ENCODE measurements at places on chromosomes 1 and 21. TPM values are rescaled to one million over a fixed set of nuclear protein-coding genes. Genes with fewer than 3 reads are reported as not detected.

GRCh38 chr1:29365906-29366670 lies 129.8 kb downstream of the PTPRU start:
- no peak for DNase-seq

- no peak for DNase-seq
Observed at GRCh38 chr1:21662426-21663247, 6.5 kb downstream of the RAP1GAP start.

- DNase-seq = no peak
Observed at GRCh38 chr21:36917471-36918158, 48.9 kb downstream of the HLCS start.

DNA sequence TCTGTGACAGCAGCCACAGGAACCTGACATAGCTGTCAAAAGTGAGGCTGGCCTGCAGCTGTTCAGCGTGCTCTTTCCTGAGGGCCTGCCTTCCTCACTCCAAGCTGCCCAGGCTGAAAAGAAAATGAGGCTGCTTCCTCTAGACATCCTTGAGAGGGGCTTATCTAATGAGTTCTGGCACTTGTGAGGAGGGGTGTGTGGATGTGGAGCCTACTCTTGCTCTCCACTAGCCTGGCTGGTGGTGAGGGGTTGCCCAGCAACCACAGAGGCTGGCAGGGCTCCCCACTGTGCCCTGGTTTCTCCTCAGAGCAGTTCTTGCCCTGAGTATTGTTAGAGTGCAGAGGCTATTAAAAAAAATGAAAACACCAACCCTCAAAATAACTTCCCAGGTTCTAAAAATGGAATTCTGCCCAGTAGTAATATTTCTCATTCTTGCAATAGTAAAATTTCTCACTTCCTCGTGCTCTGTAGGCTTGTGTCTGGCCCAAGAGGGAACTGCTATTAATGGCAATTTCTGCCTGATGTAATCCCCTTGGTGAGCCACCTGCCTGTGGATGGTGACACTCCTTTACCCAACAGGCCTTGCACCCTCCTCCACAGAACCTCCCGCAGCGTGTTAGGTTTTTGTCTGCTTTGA lies 52.6 kb upstream of the EPS8L3 start:
- DNase-seq = no peak

DNA sequence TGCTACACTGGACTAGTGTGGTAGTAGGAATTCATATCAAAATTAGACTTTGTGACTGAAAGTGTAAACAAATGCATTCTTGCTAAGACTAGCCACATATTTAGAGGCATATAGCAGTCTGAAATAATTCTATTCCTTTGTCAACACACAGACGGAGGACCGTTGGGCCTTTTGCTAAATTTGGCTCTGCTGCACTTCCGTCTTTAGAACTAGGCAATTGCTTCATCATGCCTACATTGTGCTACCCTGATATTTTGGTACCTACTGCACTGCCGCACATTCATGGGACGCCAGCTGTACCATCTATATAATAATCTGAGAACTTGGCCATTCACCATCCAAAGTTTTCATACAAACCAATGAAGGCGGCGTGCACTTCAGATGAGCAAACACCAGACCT lies 346.8 kb downstream of the KIF26B start:
- no peak for DNase-seq

DNA sequence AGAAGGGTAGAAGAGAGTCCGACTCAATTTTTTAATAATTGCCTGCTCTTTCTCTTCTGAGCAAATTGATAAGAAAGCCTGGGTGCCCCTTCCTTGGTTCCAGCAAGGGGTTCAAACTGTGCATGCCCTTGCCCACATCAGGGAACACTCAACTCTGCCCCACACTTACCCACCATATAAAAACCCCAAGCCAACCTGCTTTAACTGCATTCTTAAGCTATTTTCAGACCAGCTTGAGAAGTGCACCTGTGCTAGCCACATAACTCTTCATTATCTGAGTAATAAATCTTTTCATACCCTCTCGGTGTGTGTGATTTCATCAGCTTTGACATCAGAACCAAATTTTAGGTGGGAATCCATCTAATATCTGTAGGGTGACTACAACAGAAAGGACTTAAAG lies 509.6 kb downstream of the MRPL39 start:
- no peak for DNase-seq

DNA sequence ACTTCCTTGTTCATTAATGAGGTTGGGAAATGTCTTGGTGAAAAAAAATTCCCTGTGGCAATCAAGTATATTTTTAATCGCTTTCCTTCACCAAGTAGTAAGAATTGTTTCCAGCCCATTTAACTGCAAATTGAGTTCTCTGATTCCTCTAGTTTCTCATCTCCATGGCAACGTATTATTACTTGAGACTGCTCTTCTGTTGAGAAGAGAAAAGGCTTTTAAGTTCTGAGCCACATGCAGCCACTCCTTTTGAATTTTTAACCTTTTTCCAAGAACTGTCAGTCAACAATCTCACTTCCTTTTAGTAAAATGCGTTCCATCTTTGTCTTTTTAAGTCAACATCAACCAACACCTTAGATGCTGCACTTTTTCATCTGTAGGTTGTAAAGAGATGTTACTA lies 75.7 kb upstream of the KIAA1614 start:
- no peak for DNase-seq

GRCh38 chr1:52601519-52601918 lies 652 bp upstream of the GPX7 start:
- no peak for DNase-seq

DNA sequence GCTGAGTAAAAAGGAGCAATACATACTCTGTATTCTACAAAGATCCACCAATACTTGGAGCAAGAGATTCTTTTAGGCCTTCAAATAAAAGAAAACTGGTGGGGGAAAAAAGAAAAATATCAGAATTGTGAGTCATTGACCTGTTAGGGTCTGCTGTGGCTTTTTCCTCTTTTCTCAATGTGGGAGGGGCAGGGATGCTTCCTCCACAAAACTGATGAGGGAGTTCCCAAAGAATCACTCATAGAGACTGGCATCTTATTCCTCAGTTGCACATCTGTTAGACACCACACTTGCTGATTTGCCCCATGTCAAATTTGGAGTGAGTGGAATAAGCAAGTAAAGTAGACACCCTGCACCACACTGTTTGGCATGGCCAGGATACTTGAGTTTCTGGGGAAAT lies 16.6 kb downstream of the C1orf141 start:
- DNase-seq = no peak

- no peak for DNase-seq
Observed at GRCh38 chr1:51305371-51305823, 25.0 kb downstream of the TTC39A start.

DNA sequence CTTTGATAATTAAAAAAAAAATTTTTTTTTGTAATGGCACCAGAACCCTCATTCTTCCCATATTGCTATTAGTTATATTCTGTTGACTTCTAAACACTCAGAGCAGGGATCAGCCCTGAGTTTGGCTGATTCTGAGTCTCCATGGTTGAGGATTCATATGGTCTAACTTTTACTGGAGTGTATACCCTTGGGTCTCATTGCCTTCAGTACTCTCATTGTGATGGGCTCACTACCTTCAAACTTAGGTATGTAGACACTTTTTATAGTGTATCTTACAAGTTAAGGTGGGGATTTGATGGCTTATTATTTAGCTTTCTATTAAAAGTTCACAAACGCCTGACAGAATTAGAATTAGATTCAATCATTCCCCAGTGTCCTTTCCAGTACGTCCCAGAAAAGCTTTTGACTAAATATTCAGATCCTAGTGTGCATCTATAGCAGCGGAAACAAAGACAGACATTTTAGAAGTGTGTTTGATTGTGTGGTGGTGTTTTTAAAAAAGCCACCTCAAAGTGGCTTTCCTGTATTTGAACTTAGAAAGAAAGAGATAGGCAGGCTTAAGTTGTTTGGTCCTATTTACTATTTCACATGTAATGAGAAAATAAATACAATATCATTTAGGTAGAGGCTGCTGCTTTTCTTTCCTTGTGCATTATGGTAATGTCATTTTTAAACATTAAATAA lies 1.4 kb downstream of the MACF1 start:
- no peak for DNase-seq

GRCh38 chr21:24339406-24339805 lies 1267.9 kb downstream of the MRPL39 start:
- DNase-seq = no peak

DNA sequence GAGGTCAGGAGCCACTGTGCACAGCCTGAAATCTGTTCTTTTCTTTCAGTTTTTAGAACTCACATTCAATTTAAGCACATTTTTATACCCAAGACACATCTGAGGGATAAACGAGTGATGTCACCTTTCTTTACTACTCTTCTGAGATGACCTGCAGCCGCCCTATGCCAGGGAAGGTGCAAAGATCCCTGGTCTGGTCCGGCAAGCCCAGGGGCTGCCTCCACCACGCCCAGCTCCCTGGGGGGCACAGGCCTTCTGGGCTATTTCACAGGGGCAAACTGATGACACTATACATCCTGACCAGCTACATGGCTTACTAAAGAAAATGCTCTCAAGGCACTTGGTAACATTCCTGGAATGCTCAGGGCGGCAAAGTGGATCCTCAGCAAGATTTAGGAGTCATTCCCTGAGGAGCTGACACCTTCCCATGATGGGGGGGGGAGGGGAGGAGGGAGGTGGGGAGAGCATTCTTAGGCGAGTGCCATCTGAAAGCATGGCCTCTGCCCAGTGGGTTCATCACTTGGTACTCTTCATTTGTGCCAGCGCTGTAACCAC lies 11.3 kb downstream of the MRAP start:
- DNase-seq = no peak

- DNase-seq = no peak
Observed at GRCh38 chr1:211538287-211538686, 40.7 kb downstream of the SLC30A1 start.

- DNase-seq = no peak
Observed at GRCh38 chr1:44068442-44068921, 37.2 kb upstream of the SLC6A9 start.

- DNase-seq = no peak
Observed at GRCh38 chr1:44239331-44239960, 26.2 kb downstream of the DMAP1 start.

- DNase-seq = no peak
Observed at GRCh38 chr1:64403331-64403730, 66.6 kb upstream of the CACHD1 start.

DNA sequence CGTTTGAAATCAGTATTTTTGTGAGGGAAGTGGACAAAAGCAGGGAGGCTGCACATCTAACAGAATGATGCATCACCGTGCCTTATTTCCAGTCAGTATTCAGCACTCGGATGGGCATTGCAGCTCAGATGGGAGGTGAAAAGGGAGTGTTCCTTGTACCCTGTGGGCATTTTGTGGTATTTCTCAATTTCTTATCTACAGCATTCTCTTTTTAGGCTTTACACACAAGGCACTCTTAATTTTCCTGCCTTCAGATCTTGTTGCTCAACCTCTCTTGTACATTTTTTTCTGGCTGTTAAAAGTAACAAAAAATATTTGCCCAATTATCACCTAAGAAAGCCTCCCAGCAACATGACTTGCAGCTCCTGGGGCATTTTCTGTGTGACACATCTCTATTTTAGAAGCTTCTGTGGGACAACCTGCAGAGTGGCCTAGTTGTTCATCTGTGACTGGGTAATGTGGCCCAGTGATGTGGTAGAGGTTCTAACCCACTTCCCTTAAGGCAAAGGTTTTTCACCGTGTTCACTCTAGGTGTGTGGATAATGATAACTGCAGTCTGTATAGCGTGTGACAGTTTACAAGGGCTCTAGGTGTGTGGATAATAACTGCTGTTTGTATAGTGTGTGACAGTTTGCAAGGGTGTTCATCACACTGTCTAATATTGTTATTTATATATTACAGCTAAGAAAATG lies 257.2 kb downstream of the PTGER3 start:
- DNase-seq = no peak

DNA sequence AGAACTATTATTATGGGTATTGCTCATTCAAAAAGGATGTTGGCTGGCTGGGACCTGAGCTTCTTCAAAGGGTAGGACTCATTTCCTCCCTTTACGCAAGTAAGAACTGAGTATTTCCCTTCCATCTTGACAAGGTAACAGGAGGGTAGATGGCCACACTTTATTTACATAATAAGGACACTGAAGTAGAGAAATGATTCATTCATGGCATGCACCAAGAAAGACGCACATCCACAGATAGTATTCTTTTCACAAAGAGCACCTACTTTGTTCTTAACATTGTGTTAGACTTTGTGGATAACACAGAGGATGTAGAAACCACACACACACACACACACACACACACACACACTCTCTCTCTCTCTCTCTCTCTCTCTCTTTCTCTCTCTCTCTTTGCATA lies 82.9 kb downstream of the FAM78B start:
- no peak for DNase-seq

- DNase-seq = no peak
Observed at GRCh38 chr1:29380532-29380931, 144.2 kb downstream of the PTPRU start.

DNA sequence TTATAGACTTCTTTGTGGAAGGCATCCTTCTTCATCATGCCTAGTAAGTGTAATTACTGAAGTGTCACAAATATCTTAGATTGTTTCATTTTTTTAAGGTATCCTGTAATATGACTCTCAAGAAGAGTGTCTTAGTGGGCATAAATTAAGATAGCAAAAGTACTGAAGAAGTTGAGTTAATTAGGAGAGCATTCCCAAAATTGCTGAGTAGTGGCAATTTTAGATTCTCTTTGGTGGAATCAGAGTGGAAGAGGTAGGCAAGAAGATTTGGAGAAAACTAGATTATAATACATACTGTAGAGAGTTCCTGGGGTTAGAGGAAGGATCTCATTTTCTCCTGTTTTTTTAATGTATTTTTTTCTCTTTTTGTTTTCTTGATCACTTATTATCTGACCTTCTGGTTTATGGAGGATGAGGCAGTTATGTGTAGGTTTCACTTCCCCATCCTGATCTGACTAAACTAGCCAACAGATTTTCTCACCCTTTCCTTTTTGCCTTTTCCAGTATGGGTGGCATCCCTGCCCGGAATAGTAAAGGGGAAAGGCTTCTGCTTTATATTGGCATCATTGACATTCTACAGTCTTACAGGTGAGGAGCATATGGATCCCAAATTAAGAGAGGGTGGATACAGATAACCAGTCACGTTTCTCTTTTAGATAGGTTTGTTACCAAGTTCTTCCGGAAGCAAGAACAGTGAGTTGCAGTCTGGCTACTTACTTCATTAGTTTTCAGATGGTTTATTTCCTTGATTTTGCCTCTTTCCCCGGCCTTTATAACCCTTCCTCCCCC lies 16.7 kb upstream of the PSMD4 start:
- no peak for DNase-seq

Gene SLC9C2
- total RNA-seq = not detected

Gene CRP
- not detected for total RNA-seq

Gene FMO3
- 1.3 TPM for total RNA-seq

Gene RHOC
- total RNA-seq = 129 TPM

Gene PGLYRP3
- not detected for total RNA-seq

Gene PSMA5
- 49.9 TPM for total RNA-seq

Gene OLIG2
- not detected for total RNA-seq

Gene INTS3
- 34.3 TPM for total RNA-seq

Gene LRRC39
- total RNA-seq = 166 TPM
